ENCODE measurements at places on chromosomes 3 and 15. TPM values are rescaled to one million over a fixed set of nuclear protein-coding genes. Genes with fewer than 3 reads are reported as not detected.
A peak's percentile ranks its signal among the peaks of the same experiment; 100 is the strongest.

SLC24A5 gene
- 0.14 TPM for polyA plus RNA-seq

GRCh38 chr3:160112481-160112880 is 112.7 kb upstream of the C3orf80 start:
- DNase-seq = no peak

GRCh38 chr15:32222716-32223115 is 180.4 kb downstream of the GOLGA8K start:
- DNase-seq = no peak

TMEM207 gene
- not detected for polyA plus RNA-seq

GRCh38 chr3:125334675-125335560 is 40.2 kb downstream of the ZNF148 start:
- DNase-seq = no peak

- peak; percentile 26 for DNase-seq
These were observed 481 bp downstream of the ADAMTS17 start for GRCh38 chr15:100341239-100341749.

DNA sequence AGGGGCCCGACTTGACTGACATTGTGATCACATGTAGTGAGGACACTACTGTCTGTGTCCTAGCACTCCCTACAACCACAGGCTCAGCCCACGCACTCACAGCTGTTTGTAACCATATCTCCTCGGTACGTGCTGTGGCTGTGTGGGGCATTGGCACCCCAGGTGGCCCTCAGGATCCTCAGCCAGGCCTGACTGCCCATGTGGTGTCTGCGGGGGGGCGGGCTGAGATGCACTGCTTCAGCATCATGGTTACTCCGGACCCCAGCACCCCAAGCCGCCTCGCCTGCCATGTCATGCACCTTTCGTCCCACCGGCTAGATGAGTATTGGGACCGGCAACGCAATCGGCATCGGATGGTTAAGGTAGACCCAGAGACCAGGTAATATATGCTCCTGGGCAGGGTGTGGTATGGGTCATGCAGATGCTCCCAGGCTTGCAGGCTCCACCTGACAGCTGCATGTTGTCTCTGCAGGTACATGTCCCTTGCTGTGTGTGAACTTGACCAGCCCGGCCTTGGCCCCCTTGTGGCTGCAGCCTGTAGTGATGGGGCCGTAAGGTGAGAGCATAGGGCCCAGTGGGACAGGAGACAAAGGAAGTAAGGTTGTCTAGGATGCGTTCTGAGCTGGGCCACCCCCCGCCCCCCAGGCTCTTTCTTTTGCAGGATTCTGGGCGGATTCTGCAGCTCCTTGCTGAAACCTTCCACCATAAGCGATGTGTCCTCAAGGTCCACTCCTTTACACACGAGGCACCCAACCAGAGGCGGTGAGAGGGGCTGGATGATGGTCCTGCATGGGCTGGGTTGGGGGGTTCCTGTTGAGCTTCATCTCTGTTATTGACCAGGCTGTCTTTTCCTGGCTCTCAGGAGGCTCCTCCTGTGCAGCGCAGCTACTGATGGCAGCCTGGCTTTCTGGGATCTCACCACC is 4.4 kb downstream of the DALRD3 start:
- DNase-seq = no peak

- no peak for DNase-seq
These were observed 8.5 kb downstream of the TMEM212 start for GRCh38 chr3:171851660-171852058.

- DNase-seq = no peak
These were observed 12.6 kb upstream of the LMAN1L start for GRCh38 chr15:74799856-74800558.

DNA sequence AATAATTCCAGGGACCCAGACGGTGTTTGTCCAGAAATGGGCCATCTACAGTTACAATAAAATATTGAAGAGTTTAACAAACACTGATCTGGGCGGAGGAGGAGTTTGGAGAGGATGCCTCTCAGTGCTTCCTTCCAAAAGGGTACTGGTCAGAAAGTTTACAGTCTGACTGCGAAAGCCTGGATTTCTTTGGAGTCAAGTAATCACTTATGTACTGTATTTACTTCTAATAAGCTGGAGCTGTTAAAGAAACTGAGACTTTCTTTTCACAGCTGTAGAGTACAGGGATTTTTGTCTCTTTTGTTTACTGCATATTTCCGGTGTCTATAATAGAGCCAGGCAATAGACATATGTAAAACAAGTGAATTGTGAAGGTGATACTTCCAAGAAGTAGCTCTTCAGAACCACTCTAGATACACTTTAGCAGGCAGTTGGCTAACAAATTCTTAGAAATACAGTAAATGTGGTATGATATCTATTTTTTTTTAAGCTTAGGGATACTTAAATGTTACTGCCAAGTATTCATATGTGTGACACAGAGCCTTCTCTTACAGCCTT is 22.1 kb upstream of the NEO1 start:
- DNase-seq = no peak

Data from hindlimb muscle (tissue), 1 donor.